ENCODE measurements at places on chromosomes 1 and 21. TPM values are rescaled to one million over a fixed set of nuclear protein-coding genes. Genes with fewer than 3 reads are reported as not detected.

KRTAP19-1 gene
- not detected for total RNA-seq

LCE1A gene
- not detected for total RNA-seq

NCDN gene
- total RNA-seq = 23.2 TPM

VAMP4 gene
- total RNA-seq = 17.5 TPM

FOXO6 gene
- not detected for total RNA-seq

BCL2L15 gene
- total RNA-seq = 2.9 TPM

BCAN gene
- not detected for total RNA-seq

FMN2 gene
- total RNA-seq = not detected

FOXJ3 gene
- total RNA-seq = 59.1 TPM

PAX7 gene
- total RNA-seq = not detected

F3 gene
- total RNA-seq = not detected

OR2G6 gene
- not detected for total RNA-seq

WNT2B gene
- 0.34 TPM for total RNA-seq

EMC1 gene
- total RNA-seq = 35.6 TPM

IVL gene
- total RNA-seq = not detected

SLC22A15 gene
- 1.6 TPM for total RNA-seq

PCBP3 gene
- total RNA-seq = 1.2 TPM

PLCH2 gene
- 28.2 TPM for total RNA-seq

BNIPL gene
- 4.1 TPM for total RNA-seq

OR2AK2 gene
- not detected for total RNA-seq

FAM163A gene
- total RNA-seq = not detected

CD1D gene
- not detected for total RNA-seq

C1orf116 gene
- total RNA-seq = not detected

TNFRSF4 gene
- total RNA-seq = 2.4 TPM

RNU1-4 gene
- total RNA-seq = 3,257 TPM

KRTAP6-2 gene
- total RNA-seq = not detected

TRAF3IP3 gene
- 403 TPM for total RNA-seq

PSMG1 gene
- total RNA-seq = 42.3 TPM

USH2A gene
- not detected for total RNA-seq

NR5A2 gene
- total RNA-seq = not detected

MUTYH gene
- total RNA-seq = 59.9 TPM

ANGPTL3 gene
- total RNA-seq = not detected

CADM3 gene
- not detected for total RNA-seq

HHIPL2 gene
- total RNA-seq = 0.19 TPM

LRRC39 gene
- total RNA-seq = 0.96 TPM

RPE65 gene
- not detected for total RNA-seq

FAM167B gene
- total RNA-seq = 1.1 TPM
